Stimulated activated CD4-positive, alpha-beta T cell treated with anti-CD3 and anti-CD28 coated beads, Interleukin-1b, Interleukin-23, amount 100 ng/mL, for 1 hour (primary cell): ENCODE measurements at places on chromosomes 3 and 15.

GRCh38 chr3:44984335-44984734 lies 8.3 kb downstream of the EXOSC7 start:
- DNase-seq: no peak

GRCh38 chr3:188926741-188927511 lies 244.8 kb upstream of the TPRG1 start:
- no peak for DNase-seq

DNA sequence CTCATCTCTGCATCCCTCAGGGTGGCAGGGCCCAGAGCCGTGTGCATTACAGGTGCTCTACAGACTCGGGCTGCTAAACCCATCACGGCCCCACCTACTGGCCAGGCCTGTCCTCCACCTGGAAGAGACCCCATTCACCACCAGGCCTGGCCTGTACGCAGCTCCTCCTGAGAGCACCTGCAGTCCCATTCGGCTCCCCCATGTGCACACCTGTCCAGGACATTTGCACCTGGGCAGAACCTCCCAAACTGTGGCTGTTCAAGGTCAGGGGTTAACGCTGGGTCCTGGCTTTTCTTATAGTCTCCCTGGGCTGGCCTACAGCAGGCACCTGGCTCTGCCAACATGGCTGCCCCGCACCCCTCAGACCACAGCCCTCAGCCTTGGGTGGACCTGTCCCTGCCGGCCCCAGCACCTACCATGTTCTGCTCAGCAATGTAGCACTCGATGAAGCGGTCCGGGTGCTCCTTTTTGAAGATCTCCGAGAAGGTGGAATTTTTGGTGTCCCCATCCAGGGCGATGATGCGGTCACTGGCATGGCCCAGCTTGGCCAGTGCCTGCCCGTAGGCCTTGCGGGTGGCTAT lies 25.7 kb downstream of the TKT start:
- no peak for DNase-seq

GRCh38 chr3:70138606-70139005 lies 139.1 kb downstream of the SAMMSON start:
- DNase-seq: no peak

DNA sequence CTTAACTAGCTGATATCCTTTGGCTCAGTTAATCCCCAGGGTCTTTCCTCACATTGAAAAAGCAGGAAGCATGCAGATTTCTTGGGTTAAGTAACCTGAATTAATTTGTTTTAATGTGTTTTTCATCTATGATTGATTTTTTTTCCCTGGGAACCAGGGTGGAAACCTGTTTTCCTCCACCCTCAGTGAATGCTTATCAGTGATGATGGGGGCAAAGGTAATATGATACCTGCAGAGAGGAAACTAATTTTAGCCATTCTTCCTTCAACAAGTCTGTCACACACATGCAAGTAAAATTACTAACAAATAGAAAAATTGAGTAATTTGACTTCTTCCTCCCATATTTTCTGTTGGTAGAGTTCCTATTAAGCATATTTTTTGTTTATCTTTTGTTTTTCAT lies 5.9 kb downstream of the CASR start:
- DNase-seq: no peak

DNA sequence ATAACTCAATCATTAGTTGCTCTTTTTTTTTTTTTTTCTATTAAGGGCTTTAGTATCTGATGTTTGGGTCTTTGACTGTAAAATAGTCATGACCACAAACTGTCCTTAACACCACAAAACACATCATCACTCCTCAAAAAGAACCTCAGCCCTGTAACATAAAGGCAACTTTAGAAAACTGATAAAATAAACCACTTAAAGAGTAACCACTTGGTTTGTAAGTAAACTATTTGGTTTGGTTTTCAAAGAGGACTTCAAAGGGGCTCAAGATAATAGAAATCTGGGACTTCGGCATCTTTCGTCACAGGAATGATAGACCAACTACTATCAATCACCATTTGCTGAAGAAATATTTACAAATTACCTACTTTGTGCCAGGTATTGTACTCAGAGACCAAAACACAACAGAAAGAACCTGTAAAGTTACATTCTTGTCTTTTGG lies 167.8 kb downstream of the FOXP1 start:
- no peak for DNase-seq

DNA sequence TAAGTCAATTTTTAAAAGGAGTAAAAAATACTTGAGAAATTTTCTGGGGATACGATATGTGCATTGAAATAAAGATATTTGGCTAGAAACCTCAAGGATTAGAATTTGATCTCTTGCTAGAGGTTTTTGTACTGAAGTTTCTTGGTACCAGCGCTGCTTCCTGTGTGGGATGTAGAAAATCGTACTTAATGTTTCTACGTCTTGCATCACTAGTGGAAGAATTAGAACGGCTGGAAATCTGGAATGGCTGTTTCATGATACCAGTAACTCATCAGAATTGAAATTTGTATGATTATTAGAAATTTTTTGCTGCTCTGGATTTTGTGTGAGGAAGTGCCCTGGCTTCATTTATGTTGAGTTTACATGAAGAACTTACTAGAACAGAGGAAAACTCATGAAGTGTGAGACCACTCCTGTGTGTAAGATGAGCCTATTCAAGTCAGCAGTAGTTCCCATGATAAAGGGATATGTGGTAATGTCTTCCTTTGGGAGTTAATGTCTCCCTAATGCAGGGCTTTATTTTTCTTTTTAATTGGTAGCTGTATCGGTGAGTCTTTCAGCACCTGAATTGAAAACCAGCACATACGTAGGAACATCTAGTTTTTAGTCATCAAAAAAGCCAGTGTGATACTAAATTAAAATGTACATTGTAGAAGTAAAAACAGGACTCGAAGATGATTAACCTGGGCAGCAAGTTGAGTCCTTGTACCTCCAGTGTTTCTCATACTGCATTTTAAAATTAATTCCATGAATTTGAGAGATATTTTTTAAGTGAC lies 3.2 kb downstream of the KBTBD8 start:
- no peak for DNase-seq

DNA sequence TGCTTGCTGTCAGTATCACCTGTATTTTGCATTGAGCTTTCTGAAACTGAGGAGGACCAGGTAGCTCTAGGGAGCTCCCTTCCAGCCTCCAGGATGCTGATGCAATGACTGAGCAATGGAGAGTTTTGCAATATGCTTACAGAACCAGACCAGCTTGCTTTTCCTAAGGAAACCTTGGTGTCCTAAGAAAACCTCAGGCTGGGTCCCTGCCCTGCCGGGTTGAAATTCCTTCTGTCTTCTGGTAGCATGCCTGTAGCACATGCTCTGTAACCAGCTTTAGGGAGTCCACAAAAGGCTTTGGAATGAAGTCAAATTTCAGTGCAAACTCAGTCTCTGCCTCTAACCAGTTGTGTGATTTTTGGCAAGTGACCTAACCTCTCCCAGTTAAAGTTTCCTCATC lies 65.8 kb upstream of the GSK3B start:
- DNase-seq: no peak

GRCh38 chr15:91926908-91927270 lies 73.4 kb downstream of the SLCO3A1 start:
- no peak for DNase-seq

DNA sequence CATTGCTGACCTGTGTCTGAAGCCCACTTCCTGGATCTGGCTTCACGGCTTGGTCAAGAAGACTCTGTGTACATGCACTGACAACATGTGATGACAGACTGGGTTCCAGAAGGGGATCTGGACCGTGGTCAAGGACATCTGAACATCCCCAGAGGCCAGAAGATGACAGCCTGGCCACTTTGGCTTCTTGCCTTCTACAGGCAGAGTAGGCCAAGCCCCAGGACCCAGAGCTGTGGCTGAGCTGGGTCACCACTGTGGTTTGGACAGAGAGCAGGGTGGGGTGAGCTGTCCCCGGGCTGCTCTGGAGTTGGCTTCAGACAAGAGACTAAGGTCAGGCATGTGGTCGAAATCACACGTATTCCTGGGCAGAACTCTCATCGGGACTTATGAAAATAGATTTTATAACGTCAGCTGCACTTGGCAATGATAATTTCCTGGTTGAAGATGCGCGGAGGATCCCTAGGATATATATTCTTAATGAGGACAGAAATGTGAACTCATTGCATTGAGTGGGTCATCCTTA lies 114.1 kb upstream of the FRMD4B start:
- DNase-seq: no peak

DNA sequence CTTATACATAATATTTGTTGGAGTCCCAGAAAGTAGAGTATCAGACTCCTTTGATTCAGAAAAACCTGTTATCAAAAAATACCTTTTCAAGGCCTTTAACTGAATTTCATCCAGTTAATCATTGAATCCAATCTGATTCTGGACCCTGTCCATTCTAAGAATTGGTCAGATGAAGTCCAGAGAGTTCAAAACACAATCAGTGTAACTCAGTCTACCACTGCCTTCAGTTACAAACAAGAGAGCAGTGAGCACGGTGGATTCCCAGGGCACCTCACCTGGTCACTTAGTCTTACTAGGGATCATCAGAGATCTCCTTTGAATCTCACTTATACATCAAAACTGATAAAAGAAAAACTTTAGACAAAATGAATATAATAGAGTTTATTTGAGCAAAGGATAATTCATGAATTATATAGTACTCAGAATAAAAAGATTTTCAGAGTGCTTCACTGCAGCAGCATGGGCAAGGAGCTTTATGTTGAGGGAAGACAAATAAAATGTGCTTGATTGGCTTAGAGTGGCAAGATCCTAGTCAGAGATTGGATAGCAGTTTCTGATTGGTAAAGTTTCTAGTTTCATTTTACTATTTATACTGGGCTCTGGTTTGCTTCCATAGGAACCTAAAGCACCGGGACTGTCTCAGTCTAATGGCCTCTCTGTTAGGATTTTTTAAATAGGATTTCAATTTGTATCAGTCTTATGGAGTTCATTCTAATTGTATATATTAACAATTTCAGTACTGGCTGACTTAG lies 474.9 kb upstream of the GOLIM4 start:
- no peak for DNase-seq

- DNase-seq: no peak
Measured at GRCh38 chr15:33844597-33844996, 123.7 kb upstream of the CHRM5 start.
